ENCODE measurements at places on chromosomes 3 and 15.

GRCh38 chr15:64029110-64029509 lies 17.2 kb downstream of the DAPK2 start:
- peak; percentile 75 for DNase-seq

- no peak for DNase-seq
Observed at GRCh38 chr3:190362258-190362657, 25.7 kb upstream of the CLDN16 start.

GRCh38 chr3:16945330-16945729 lies 60.6 kb downstream of the PLCL2 start:
- DNase-seq: peak; percentile 13

DNA sequence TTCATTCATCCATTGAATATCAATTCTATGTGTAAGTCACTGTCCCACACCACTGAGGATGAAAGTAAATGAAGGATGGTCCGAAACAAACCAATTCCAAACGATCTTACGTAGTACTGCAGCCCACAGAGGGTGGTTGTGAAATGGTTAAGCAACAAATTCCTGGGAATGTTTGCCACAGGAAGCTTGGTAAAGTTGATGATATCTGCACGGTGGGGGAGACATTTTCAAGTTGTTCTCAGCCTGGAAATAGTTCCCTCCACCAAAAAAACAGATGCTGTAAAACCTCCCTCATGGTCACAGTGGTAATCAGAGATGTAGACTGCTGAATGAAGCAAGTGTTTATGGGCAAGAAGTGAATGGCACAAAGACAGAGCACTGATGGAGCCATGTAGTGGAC lies 35.9 kb upstream of the BNC1 start:
- no peak for DNase-seq

- DNase-seq: no peak
Observed at GRCh38 chr15:96058103-96058851, 272.2 kb upstream of the NR2F2 start.

DNA sequence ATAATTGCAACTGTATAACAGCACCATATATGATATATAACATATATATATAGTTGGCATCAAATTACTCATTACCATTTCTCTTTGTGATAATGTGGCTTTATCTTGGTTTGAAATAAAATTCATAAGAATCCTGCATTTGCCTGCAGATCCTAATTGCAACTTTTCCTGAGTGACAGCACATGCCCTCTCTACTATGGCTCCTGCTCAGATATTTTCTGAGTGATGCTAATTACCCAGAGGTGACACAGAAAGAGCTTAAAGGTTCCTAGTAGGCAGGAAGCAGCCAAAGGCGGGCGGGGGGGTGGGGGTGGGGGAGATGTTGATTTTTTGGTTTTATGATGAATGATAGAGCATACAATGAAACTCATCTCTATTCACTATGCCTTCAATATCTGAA lies 370.6 kb downstream of the MFSD1 start:
- DNase-seq: no peak

- DNase-seq: peak; percentile 84
Observed at GRCh38 chr3:136836511-136837156, 17.7 kb downstream of the SLC35G2 start.

DNA sequence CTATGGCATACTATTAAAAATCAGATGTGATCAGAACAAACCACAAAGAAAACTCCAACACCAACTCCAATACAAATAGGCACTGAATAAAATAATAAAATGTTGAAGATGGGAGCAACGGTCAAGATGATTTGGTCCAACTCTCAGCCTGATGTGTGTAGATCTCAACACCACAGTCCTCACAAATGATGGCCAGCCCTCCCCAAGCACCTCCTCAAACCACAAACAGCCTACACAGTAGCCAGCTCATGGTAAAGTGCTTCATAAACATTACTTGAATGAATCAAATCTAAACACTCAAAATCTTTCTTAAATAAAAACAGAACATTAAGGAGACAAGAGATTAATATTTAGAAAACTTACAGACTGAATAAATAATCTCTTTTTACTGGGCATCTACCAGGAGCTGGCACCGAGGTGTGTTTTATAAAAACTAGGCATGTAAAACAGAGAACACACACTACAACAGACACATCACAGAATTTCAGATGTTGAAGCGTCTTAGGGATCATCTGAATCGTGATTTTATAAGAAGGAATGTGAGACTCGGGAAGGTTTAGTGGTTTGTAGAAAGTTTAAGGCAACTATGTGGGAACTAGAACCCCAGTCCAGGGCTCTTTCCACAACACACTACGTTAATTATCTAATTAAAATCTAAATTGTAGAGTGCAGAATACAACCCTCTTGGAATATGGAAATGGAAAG lies 102.4 kb downstream of the MYLK start:
- DNase-seq: no peak

Data from NCI-H69 (cell line).